ENCODE measurements at places on chromosomes 2 and 18. TPM values are rescaled to one million over a fixed set of nuclear protein-coding genes. Genes with fewer than 3 reads are reported as not detected.
A peak's percentile ranks its signal among the peaks of the same experiment; 100 is the strongest.

- no peak for DNase-seq
Observed at GRCh38 chr2:85111819-85112281, 21.3 kb upstream of the TCF7L1 start.

GRCh38 chr18:3180325-3180724, 39.4 kb downstream of the MYOM1 start:
- DNase-seq = no peak

DNA sequence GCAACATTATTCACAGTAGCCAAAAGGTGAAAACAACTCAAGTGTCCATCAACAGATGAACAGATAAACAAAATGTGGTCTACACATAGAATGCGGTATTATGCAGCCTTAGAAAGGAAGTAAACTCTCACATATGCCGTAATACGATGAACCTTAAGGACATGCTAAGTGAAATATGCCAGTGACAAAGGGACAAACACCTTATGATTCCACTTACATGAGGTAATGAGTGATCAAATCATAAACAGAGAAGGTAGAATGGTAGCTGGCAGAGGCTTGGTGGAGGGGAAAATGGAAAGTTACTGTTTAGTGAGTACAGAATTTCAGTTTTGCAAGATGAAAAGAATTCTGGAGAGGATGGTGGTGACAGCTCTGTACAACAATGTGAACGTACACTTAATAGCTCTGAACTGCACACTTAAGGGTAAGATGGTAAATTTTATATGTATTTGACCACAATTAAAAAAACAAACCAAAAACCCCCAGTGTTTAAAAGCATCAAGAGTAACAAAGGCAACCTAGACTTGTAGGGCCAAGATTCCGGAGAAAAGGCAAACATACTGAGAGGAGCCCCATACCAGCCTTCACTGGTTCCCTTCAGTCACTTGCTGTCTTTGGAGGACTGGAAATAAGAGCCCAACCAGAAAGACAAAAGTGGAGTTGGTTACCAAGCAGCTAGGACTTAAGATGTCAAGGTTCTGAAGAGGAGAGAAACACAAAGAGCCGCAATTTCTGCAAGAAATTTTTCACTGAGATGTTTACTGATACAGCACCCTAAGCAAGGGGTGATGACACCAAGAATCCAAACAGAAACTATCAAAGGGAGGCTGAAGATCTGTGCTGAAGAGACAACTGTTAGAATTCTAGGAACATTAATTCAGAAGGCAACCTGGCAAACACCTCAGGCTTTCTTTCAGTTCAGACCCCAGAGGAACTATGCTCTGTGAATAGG, 61.3 kb downstream of the CUL3 start:
- DNase-seq = no peak

DNA sequence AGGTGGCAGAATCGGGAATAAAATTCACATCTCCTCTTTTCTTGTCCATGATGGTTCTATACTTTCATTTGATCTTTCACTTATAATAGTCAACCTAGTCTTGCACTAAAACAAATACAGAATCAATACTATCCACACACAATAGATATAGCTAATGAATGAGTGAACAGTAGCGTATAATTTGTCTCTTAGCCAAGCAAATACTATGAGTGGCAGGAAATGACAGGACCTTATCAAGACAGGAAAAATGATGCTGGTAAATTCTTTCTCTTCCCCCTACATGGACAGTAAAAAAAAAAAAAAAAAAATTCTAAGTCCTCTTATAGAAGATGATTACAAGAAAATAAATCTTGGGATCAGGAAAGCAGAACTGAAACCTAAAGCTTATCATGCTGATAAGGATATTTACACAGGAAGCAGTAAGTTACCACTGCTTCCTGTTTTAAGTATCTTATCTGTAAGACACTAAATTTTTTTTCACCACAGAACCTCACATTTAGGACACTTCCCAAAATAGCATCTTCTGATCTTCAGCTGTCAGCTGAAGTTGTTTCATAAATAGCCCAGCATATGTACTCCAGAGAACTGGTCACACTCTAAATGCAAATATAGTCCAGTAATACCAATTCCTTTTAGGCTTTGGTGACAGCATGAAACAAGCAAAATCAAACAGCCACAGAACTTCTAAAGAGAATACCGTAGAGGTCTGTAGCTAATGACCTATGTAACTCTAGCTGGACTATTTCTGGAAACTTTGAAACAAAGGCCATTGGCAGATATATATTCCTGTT, 27.0 kb downstream of the IRS1 start:
- no peak for DNase-seq

GRCh38 chr2:161650116-161651015, 26.1 kb downstream of the SLC4A10 start:
- DNase-seq = no peak

DNA sequence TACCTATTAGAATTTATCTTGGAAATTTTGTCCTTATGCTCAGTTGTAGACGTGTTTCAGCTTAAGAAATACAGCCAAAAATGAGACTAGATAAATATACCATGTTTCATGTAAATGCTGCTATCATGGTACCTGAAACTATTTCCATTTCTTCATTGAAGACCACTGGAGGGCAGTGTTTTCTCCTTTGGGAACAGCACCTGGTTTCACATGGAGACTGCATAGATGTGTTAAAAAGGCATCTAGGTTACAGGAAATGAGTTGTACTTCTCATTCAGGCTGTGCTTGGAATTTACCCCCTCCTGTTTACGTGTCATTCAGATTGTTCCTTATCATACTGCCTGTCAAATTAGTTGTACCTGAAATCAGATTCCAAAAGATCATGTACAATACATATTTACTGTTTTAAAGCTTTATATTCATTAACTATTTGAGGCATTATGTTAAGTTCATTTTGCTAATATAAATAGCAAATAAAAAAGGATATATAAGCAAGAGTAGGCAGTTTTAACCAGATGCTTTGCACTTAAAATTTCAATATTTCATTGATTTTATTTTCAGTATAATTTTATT, 57.3 kb upstream of the PSMD14 start:
- DNase-seq = peak; percentile 50

The GPR35 gene
- total RNA-seq = 1.3 TPM

The LYPD6 gene
- total RNA-seq = 3.7 TPM

DNA sequence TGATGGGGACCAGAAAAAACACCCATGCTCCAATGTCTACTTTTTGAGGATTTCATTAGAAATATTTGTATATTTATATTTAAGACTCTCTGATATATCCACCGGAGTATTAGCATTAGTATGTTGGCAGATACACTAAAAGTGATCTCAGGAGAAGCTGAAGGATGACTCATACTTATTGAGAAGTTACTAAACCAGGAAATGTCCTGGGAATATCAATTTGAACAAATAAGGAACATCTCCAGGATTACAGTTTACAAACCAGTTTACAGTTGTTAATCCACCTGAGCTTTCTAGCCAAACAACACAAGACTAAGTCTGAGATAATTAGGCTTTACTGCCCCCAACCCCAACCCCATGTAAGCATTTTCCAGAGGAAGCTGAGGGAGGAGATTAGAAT, 16.1 kb upstream of the DPP4 start:
- no peak for DNase-seq

DNA sequence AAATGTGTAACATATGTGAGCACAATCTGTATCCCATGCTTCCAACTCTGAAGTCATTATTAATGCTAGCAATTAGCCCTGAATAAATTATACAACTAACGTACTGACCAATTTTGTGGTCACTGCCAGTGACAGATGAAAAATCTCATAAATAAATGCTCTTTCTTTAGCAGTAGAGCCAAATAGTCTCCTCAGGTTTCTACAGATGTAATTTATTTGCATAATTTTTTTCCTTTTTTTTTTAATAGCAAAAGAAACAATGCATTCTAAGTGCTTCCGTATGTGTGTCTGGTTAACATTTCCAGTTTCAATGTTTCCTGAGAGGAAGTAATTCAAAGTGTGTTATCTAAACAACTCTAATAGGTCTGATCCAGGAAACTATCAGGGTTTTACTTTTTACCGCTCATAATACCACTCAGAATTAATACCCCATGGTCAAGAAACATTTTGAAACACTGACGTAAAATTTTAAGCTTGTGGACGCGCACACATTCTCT, 108.4 kb downstream of the MEP1B start:
- DNase-seq = no peak

The VIT gene
- not detected for total RNA-seq

- no peak for DNase-seq
Observed at GRCh38 chr18:80189531-80189865, 57.8 kb downstream of the PARD6G start.

DNA sequence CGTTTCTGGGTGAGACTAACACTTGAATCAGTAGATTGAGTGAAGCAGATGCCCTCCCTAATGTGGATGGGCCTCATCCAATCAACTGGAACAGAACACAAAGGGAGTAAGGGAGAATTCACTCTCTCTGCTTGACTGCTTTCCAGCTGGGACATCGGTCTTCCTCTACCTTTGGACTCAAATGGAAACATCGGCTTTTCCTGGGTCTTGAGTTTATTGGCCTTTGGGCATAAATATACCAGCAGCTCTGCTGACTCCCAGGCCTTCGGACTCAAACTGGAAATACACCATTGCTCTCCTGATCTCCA, 311.6 kb downstream of the STK39 start:
- DNase-seq = no peak

All from kidney epithelial cell (primary cell).